ENCODE measurements at places on chromosomes 6 and 20. TPM values are rescaled to one million over a fixed set of nuclear protein-coding genes. Genes with fewer than 3 reads are reported as not detected.

GRCh38 chr6:14775528-14775927, 470.3 kb upstream of the JARID2 start:
- no peak for DNase-seq
- peak overlapping the region; percentile 98 for H3K27ac ChIP-seq
- peaks cover 23% of the 10 kb centered on the region for H3K4me1 ChIP-seq
- H3K27me3 ChIP-seq: no peaks in the 10 kb centered on the region
- H3K36me3 ChIP-seq: peaks cover 3% of the 10 kb centered on the region

GRCh38 chr6:37699138-37699766, 1.6 kb upstream of the MDGA1 start:
- no peak overlapping the region for H3K27ac ChIP-seq
- no peak for DNase-seq
- H3K36me3 ChIP-seq: no peaks in the 10 kb centered on the region
- H3K4me1 ChIP-seq: peaks cover 17% of the 10 kb centered on the region
- H3K4me3 ChIP-seq: peak overlapping the region; percentile 95

DNA sequence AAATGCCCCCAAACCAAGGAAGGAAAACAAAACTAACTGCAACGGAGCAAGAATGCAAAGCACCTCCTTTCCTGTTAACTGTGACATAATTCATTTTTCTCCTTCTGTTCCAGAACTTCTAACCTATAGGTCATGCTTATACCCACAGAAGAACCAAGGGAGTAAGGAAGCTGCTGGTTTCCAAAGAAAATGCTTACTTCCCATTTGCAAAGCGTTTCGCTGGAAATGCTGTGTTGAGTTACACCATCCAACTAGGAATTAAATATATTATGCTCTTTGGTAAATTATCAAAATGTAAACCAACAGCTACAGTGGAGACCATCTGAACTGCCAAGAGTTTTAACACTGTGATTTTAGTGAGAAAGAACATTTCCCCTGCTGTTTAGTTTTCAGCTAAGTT, 42.9 kb downstream of the ATXN1 start:
- peaks cover 4% of the 10 kb centered on the region for H3K36me3 ChIP-seq
- no peaks in the 10 kb centered on the region for H3K27me3 ChIP-seq
- DNase-seq: no peak
- no peak overlapping the region for H3K4me3 ChIP-seq
- H3K27ac ChIP-seq: no peak overlapping the region
- H3K4me1 ChIP-seq: peaks cover 27% of the 10 kb centered on the region

GRCh38 chr6:32623693-32624092, 13.5 kb upstream of the HLA-DQA1 start:
- no peaks in the 10 kb centered on the region for H3K27me3 ChIP-seq
- no peaks in the 10 kb centered on the region for H3K4me1 ChIP-seq
- no peak for DNase-seq
- no peak overlapping the region for H3K4me3 ChIP-seq

DNA sequence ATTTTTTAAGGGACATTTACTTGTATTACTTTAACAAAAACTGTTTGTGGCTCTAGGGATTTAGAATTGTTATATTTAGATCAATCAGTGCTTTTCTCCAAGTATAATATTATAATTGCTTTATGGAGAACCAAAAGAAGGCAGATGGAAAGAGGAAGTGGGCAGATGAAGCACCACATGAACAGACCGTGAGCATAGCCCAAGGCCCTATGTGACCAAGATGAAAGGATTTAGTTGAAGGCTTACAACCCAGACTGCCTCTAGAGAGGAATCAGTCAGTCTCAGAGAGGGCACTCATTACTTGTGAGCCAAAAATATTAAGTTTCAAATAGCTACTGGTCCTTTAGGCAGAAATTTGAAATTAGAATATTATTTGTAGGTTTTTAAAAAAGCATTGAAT, 102.3 kb upstream of the IMPG1 start:
- no peak overlapping the region for H3K27ac ChIP-seq
- no peak overlapping the region for H3K4me3 ChIP-seq
- no peaks in the 10 kb centered on the region for H3K36me3 ChIP-seq
- no peak for DNase-seq
- no peaks in the 10 kb centered on the region for H3K27me3 ChIP-seq

DNA sequence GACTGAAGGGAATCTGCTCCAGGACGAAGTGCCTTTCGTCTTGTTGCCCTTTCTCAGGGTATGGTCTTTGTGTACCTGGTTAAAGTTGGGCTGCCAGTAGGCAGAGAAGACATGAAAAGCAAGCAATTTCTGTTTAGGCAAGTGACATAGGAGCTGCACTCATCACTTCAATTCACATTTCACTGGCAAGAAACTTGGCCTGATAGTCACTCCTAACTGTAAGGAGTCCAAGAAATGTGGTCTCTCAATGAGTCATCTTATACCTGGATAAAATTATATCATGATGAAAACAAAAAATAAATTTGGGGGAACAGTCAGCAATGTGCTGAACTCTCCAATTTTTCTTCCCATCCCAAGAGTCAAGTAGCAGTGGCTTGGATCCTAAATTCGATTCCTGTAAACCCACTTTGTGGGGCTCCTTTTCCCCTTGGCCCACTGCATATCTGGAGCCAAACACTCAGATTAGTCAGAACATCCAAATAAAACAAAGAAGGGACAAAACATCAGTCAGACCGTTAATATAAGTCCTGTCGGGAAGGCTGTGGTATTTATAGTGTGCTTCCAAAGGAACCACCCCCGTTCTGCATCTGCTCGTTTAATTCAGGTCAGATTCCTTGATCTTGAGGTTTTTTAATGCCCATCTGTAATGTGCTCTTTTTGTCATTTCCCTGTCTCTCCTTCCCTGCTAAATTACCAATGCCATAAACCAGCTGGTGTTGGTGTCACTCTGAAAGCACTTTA, 5.0 kb upstream of the GABRR1 start:
- no peaks in the 10 kb centered on the region for H3K36me3 ChIP-seq
- no peak overlapping the region for H3K27ac ChIP-seq
- H3K4me1 ChIP-seq: peaks cover 8% of the 10 kb centered on the region
- H3K27me3 ChIP-seq: peaks cover 4% of the 10 kb centered on the region
- H3K4me3 ChIP-seq: no peak overlapping the region

DNA sequence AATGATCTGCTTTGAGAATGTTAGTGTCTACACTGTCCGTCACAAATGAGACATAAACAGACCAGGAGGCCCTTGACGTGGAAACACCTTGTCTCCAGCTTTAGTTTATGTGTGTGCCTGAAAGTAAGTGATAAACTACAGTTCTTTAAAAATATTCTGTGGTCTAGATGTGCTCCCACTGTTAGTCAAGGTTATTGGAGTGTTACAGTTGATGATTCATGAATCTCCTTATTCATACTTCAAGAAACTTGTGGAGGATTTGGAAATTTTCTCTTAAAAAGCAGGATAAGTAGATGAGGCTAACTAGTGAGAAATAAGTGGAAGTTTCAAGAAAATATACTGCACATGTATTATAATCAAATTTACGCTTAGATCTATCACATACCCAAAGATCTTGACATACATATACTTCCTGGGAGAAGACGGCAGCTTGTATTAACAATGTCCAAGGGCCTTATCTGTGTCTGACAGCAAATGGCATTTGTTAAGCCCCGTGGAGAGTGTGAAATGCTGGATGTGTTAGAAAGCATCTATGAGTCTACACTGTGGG, 90.5 kb upstream of the MBOAT1 start:
- no peak overlapping the region for H3K4me3 ChIP-seq
- H3K27ac ChIP-seq: no peak overlapping the region
- no peaks in the 10 kb centered on the region for H3K36me3 ChIP-seq
- H3K27me3 ChIP-seq: no peaks in the 10 kb centered on the region

GRCh38 chr6:84082689-84083265, 49.2 kb downstream of the MRAP2 start:
- peaks cover 8% of the 10 kb centered on the region for H3K4me1 ChIP-seq
- H3K27ac ChIP-seq: peak overlapping the region; percentile 56
- H3K4me3 ChIP-seq: peak overlapping the region; percentile 20
- no peaks in the 10 kb centered on the region for H3K36me3 ChIP-seq
- H3K27me3 ChIP-seq: no peaks in the 10 kb centered on the region

DNA sequence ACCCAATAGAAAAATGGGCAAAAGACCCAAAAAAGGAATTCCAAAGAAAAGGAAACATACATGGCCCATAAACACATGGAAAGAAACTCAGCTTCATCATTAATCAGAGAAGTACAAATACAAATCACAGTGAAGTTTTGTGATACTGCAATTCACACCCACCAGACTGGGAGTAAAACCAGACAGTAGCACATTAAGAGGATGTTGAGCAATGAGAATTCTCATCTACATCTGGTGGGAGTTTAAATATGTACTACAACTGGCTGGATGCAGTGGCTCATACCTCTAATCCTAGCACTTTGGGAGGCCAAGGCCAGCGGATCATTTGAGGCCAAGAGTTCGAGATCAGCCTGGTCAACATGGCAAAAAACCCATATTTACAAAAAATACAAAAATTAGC, 125.7 kb upstream of the PHACTR1 start:
- DNase-seq: no peak
- peaks cover 14% of the 10 kb centered on the region for H3K4me1 ChIP-seq
- no peaks in the 10 kb centered on the region for H3K36me3 ChIP-seq

GRCh38 chr6:85490516-85491248, 40.8 kb downstream of the NT5E start:
- peak overlapping the region; percentile 57 for H3K27ac ChIP-seq
- H3K36me3 ChIP-seq: peaks cover 4% of the 10 kb centered on the region
- H3K4me3 ChIP-seq: no peak overlapping the region
- no peak for DNase-seq

DNA sequence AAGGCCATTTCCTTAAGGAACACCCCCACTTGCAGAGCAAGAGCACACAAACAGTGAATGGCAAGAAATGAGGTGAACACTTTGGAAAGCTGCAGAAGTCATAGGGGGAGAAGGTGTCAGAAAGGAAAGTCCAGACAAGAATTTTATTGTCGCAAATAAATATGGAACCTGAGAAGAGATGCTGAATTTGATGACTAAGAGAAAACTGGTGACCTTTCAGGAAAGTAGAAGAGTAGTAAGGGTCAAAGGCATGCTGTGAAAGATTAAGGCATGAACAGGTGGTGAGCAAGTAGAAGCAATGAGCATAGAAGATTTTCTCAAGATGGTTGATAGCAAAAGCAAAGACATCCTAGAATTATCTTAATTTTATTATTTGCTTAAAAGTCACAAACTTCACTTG, 194.2 kb downstream of the KCNQ5 start:
- H3K4me3 ChIP-seq: no peak overlapping the region
- no peaks in the 10 kb centered on the region for H3K4me1 ChIP-seq
- H3K27me3 ChIP-seq: no peaks in the 10 kb centered on the region
- no peaks in the 10 kb centered on the region for H3K36me3 ChIP-seq
- no peak overlapping the region for H3K27ac ChIP-seq

DNA sequence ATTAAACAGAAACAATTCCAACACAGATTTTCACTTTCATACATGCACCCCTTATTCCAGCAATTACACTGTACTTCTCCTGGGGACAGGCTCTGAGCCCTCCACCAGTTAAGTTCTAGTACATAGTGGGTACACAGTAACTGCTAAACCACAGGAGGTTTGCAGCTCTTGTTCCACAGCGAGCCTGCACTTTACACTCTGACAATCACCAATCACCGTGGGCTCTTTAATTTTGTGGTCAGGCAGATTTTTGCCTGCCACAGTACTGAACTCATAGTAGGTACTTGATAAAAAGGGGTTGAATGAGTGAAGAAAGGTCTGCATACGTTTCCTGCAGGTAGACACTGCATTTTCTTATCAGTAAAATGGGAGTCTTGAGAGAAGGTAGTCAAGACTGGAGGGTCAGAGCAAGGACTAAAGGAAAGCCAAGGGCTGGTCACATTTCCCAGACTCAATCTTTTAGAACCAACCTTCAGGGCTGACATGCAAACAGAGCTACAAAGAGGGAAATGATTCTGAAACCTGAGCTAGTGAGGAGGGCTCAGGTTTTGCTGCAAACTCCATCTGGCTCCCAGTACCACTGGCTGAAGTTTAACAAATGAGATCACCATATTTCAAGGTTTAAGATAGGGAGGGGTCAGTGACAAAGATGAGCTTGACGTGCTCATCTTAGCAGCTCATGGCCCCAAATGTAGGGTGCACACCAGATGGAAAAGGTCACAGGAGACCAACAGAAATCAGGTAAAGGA, 404.6 kb downstream of the BTBD9 start:
- peaks cover 4% of the 10 kb centered on the region for H3K27me3 ChIP-seq
- H3K4me1 ChIP-seq: peaks cover 16% of the 10 kb centered on the region
- no peak overlapping the region for H3K4me3 ChIP-seq
- H3K36me3 ChIP-seq: no peaks in the 10 kb centered on the region
- no peak overlapping the region for H3K27ac ChIP-seq
- no peak for DNase-seq

- H3K27me3 ChIP-seq: peaks cover 2% of the 10 kb centered on the region
- H3K4me3 ChIP-seq: no peak overlapping the region
- no peaks in the 10 kb centered on the region for H3K36me3 ChIP-seq
- H3K4me1 ChIP-seq: peaks cover 11% of the 10 kb centered on the region
- DNase-seq: no peak
Observed at GRCh38 chr20:24733416-24733815, 215.7 kb upstream of the CST7 start.

DNA sequence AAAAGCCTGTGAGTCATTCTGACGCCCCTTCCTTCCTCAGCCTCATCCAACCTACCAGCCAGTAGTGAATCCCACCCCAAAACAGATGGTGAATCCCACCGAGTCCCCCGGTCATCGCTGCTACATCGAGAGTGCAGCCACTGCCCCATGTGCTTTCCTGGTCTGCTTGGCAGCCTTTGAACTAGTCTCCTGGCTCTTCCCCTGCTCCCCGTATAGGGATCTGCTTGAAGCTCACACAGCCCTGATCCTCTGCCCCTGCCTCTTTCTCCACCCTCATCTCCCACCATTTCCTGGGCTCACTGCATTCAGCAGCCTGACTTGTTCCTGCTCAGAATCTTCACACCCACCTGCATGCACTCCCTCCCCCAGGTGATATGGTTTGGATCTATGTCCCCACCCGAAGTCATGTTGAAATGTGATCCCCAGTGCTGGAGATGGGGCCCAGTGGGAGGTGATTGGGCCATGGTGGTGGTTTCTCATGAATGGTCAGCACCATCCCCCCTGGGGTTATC, 14.6 kb downstream of the SYNJ2 start:
- H3K4me3 ChIP-seq: no peak overlapping the region
- peak overlapping the region; percentile 8 for H3K27ac ChIP-seq
- peaks cover 9% of the 10 kb centered on the region for H3K36me3 ChIP-seq
- peaks cover 62% of the 10 kb centered on the region for H3K4me1 ChIP-seq
- H3K27me3 ChIP-seq: no peaks in the 10 kb centered on the region

DNA sequence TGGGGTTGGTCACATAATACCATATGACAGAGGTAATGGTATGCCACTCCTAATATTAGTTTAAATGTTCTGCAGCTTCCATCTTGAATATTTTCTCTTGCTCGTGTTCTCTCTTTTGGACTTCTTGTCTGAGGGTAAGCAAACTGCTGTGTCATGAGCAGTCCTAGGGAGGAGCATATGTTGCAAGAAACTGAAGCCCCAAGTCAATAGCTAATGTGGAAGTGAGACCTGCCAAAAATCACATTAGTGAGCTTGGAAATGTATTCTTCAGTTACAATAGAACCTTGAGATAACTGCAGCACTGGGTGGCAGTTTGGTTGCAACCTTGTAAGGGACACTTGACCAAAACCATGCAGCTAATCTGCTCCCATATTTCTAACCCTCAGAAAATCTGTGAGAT, 178.2 kb upstream of the IMPG1 start:
- no peak overlapping the region for H3K4me3 ChIP-seq
- no peaks in the 10 kb centered on the region for H3K36me3 ChIP-seq
- no peaks in the 10 kb centered on the region for H3K27me3 ChIP-seq

Gene NKX2-2
- total RNA-seq: 15.4 TPM

Gene DHX16
- 29.6 TPM for total RNA-seq

Gene GPX5
- not detected for total RNA-seq

Gene WFDC10B
- total RNA-seq: not detected

Gene MARCKS
- total RNA-seq: 236 TPM

Gene CABLES2
- total RNA-seq: 11.7 TPM

Gene CAP2
- 9.3 TPM for total RNA-seq

Gene PPARD
- total RNA-seq: 27.1 TPM

All from type B pancreatic cell (in vitro differentiated cells).